Hypothalamus (tissue), 51 donors: ENCODE measurements at places on chromosomes 11 and 22.

GRCh38 chr22:39088685-39089032, 8.4 kb upstream of the APOBEC3H start:
- no peak for DNase-seq

GRCh38 chr11:12508151-12508751, 130.9 kb downstream of the PARVA start:
- no peak for DNase-seq

GRCh38 chr11:133903875-133904817, 52.6 kb downstream of the IGSF9B start:
- DNase-seq: no peak

GRCh38 chr11:665704-666281, 28.7 kb downstream of the DRD4 start:
- no peak for DNase-seq

- DNase-seq: no peak
Measured at GRCh38 chr22:23520863-23521440, 59.1 kb downstream of the IGLL1 start.

GRCh38 chr11:73978576-73979086, 4.0 kb downstream of the UCP2 start:
- DNase-seq: no peak

- DNase-seq: no peak
Measured at GRCh38 chr22:17855572-17856290, 81.5 kb upstream of the BID start.

- no peak for DNase-seq
Measured at GRCh38 chr11:3854660-3854976, 846 bp upstream of the STIM1 start.

DNA sequence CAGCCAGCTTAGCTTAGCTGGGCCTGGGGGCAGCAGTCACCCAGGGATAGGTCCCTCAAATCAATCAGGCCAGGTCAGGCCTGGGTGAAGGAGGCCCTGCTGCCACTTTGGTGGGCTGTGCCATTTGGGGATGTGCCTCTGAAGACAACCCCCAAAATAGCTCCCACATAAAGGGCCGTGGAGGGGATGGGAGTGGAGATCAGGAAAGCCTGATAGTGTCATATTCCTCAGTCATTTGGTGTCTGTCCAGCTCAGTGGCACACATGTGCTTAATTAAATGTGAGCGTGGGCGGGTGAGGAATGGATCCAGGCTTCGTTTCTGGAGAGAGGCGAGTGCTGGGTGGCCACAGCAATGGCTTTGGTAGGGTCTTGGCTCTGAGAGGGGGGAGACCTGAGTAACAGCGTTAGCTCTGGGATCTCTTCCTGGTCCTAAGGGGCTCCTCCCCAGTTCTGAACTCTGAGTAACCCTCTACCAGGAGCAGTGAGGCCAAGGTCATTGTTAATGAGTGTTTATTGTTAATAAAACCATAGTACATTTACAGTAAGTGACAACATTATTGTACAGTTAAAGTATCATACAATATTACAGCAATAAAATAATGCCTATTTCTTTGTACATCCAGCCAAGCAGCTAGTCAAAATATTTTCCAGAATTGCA, 45.2 kb downstream of the NAT10 start:
- no peak for DNase-seq

- DNase-seq: no peak
Measured at GRCh38 chr22:31620756-31621480, 41.1 kb downstream of the PISD start.

DNA sequence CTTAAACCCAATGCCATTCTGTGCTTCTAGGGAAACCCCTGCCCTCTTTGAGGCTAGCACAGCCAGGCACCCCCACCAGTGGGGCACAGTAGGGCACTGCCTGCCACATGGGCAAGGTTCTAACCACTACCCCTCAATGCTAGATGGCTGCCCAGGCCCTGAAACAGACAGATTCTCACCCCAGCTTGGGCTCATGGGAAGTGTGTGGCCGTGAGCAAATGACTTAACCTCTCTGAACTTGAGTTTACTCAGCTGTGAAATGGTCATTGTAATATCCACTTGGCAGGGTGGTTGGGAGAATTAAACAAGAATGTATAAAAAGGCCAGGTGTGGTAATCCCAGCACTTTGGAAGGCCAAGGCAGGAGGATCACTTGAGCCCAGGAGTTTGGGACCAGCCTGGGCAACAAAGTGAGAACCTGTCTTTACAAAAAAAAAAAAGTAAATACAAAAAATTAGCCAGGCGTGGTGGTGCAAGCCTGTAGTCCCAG, 22.4 kb downstream of the C22orf23 start:
- DNase-seq: no peak

GRCh38 chr22:42937164-42937843, 77.6 kb downstream of the PACSIN2 start:
- DNase-seq: no peak

- no peak for DNase-seq
Measured at GRCh38 chr22:40237241-40237640, 59.5 kb downstream of the TNRC6B start.

DNA sequence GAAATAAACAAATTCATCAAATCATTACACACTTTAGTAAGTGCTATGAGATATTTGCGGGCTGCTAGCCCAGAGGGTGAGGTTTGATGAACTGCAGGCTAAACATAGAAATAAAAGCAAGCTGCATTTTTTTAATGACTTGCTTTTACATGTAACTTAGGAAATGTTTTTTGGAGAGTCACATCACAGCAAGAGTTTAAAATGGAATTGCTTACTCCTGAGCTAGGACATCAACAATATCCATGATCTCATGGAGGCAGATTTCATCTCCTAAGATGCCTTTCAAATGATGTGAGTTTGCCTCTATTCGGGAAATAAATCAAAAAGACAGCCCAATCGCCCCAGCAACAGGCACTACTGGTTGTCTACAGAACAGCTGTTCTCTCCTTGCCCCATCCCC, 73.4 kb upstream of the CD44 start:
- no peak for DNase-seq

- no peak for DNase-seq
Measured at GRCh38 chr22:46047841-46048595, 71.1 kb upstream of the WNT7B start.

GRCh38 chr22:49555526-49555925, 272.1 kb downstream of the BRD1 start:
- DNase-seq: no peak

- no peak for DNase-seq
Measured at GRCh38 chr11:66950112-66950535, 8.1 kb downstream of the PC start.

GRCh38 chr11:59426361-59427067, at the start of gene OR5A2:
TSS of gene OR5A2 (minus strand) at chr11:59426413. CDS start at chr11:59422953, 3,460 bp downstream.
- no peak for DNase-seq

- no peak for DNase-seq
Measured at GRCh38 chr11:69972351-69972802, 105.7 kb upstream of the ANO1 start.
